CD4-positive, alpha-beta T cell treated with Interleukin-10 for 1 hour (primary cell): ENCODE measurements at places on chromosomes 7 and 10.
A peak's percentile ranks its signal among the peaks of the same experiment; 100 is the strongest.

DNA sequence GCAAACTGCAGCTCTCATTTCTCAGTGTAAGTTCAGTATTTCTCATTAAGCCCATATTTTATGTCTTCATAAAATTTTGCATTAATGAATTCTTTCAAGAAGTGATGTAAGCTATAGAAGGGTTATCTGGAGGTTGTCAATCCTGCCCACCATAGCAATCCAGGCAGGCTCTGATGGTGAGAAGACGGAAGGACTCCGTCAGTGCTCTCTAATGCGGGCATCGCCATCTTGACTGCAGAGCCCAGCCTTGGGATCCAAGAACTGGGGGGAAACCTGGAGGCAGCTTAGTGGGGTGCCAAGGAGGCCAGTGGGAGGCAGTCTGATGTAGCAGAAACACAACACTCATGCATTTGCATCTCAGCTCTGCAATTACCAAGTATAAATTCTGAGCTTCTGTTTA is 707.4 kb upstream of the NRP1 start:
- DNase-seq, result no peak

DNA sequence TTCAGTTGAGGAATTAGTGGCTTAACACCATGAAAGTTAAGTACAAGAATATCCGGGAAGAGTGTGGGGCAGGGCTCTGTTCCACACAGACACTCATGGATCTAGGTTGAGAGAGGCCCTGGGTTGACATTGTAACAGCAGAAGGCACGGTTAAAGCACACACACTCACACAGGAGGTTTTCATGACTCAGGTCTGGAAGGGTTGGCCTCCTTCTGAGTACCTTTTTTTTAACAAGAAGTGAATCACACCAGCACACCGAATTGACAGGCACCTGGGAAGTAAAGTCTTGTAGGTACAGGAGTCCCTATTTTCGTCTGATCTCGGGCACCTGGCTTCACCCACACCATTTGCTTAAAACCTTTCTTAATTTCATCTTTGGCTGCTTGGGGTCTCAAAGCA is 509.4 kb upstream of the ADARB2 start:
- DNase-seq, result no peak

DNA sequence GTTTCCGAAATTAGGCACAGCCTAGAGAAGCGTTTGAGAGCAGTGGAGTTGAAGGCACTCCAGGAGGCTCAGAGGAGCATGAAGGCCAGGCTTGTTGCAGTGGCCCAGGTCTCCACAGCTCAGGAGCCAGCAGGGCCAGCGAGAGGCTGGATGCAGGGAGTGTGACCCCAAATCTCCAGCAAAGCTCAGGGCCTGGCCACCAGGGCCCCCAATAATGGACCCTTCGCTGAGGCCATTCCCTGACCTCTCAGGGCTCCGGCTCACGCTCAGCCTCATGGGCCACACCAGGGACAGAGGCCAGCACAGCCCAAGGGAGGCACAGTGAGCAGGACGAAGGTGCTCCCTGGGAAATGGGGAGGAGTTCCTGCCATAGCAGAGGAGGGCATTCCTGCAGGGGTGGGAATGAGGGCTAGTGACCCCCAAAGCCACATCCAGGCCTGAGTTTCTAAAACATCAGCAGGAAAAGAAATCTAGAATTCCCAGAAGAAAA is 47.5 kb downstream of the EBF3 start:
- DNase-seq, result no peak

GRCh38 chr10:129964611-129965424 is 744 bp upstream of the EBF3 start:
- DNase-seq, result no peak

- DNase-seq, result peak; percentile 2
Observed at GRCh38 chr7:35593899-35594298, 101.0 kb downstream of the HERPUD2 start.

GRCh38 chr7:57579454-57579853 is 129.5 kb downstream of the ZNF716 start:
- DNase-seq, result no peak

DNA sequence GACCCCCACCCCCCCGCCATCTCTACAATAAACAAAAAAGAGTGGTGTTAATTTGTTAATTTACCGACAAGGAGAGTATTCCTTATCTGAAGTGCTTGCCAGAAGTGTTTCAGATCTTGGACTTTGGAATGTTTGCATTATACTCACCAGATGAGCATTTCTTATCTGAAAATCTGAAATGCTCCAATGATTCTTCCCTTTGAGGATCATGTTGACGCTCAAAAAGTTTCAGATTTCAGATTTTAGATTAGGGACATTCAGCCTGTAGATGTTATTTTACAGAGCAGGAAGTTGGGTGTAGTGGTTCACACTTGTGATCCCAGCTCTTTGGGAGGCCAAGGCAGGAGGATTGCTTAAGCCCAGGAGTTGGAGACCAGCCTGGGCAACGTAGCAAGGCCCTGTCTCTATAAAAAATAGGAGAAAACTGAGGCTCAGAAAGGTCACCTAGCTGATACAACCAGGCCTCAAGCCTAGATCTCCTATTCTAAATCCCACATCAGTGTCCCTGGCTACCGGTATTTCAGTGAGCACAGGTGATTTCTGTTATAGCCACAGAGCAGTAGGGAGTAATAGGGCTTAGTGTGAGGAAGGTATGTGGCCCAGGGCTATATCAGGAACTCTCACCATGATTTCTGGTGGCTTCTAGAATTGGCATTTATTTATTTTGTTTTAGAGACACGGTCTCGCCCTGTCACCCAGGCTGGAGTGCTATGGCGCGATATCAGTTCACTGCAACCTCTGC is 35.4 kb downstream of the TMEM120A start:
- no peak for DNase-seq

GRCh38 chr7:121936951-121937623 is 64.1 kb downstream of the PTPRZ1 start:
- no peak for DNase-seq

- no peak for DNase-seq
Observed at GRCh38 chr10:90964781-90965465, 44.0 kb upstream of the ANKRD1 start.

DNA sequence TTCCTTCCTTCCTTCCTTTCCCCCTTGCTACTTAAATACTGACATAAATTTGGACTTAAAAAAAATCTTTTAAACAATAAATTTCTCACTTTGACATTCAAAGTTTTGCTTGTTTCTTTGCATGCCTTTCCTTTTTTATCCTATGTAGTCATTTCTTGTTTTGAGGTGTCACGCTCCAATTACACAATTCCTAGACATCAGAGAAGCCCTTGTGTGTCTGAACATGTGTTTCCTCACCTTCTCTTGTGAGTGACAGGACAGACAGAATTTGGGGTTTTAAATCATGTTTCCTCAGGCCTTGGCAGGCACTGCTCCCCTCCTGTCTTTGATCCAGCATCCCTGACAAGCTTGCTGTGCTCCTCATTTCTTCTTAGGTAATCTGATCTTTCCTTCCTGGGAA is 91.3 kb downstream of the CYTH3 start:
- no peak for DNase-seq

- no peak for DNase-seq
Observed at GRCh38 chr7:8082762-8083161, 114.2 kb downstream of the GLCCI1 start.

DNA sequence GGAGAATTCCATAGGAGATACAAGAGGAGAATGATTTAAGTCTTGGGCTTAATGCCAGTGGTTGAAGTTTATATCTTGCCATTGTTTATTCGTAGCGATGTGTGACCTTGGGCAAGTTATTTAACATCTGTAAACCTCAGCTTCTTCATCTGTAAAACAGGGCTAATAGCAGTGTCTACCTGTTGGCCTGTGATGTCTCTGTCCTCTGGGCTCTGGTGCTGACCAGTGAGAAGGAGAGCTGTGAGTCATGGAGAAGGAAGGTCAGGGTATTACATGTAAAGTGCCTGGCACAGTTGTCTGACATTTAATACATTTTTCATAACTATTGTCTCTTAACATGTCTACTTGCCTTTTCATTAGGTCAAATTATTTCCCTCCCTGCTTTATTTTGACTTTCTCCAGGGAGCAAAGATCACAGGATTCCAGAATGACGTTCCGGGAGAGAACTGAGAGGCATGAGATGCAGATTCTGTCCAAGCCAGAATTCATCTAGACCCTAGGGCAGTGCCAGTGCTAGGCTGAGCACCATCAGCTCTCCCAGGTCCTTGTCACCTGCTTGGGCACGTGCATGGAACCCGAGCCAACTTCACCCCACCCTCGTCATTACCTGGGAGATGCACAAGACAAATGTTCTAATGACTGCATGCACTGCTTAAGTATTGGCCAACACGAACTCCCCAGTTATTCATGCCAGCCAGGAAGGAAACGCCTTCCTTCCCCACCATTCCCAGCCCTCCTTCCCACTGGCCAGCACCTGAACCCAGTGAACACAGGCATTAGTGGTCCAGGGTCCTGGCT is 187.9 kb downstream of the DPY19L1 start:
- no peak for DNase-seq

GRCh38 chr7:134710854-134711624 is 64.4 kb downstream of the BPGM start:
- peak; percentile 56 for DNase-seq

DNA sequence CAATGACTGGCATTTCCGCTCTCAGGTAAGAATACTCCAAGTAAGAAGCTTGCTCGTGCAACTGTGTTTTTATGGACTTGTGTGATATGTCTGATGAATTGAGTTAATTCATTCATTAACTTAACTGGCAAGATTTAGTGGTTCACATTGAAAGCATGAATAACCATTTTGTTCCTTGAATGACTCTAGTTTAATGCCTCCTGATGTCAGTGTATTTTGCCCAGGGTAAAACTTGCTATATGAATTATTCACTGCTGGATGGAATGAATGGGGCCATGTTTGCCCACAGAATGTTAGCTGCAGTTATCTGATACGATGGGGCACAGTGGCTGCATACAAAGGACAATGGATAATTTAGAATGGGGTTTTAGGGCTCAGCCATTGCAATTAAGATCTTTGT is 124.1 kb downstream of the ZNF365 start:
- no peak for DNase-seq

DNA sequence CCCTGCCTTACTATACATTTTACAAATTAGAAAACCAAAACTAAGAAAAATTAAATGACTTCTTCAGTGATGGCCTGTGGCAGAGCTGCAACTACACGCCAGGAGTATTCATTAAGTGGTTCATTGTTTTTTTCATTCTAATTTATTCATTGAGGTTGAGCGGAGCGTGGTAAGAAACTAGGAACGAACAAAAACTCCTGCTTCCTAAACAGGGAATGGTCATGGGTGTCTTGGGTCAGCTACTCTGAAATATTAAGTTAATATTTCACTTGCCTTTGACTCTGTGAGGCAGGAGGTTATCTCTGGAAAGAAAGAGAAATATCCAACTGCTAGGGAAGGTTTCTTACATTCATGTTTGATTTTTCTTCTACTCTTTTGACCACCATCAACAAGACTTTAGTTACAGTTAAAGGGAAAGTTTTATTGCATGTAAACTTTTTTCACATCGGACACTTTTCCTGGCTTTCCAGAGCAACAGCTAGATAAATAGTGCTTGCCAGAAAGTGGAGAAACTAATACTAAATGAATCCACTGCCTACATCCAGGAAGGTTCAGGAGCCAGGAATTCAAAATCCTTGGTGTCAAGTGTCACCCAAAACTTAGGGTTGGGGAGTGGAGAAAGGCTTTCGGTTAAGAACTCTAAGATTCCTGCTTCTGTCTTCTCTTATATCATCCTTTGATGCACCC is 896 bp upstream of the GNG11 start:
- DNase-seq, result no peak

GRCh38 chr10:24434961-24435360 is 226.0 kb downstream of the KIAA1217 start:
- DNase-seq, result no peak

DNA sequence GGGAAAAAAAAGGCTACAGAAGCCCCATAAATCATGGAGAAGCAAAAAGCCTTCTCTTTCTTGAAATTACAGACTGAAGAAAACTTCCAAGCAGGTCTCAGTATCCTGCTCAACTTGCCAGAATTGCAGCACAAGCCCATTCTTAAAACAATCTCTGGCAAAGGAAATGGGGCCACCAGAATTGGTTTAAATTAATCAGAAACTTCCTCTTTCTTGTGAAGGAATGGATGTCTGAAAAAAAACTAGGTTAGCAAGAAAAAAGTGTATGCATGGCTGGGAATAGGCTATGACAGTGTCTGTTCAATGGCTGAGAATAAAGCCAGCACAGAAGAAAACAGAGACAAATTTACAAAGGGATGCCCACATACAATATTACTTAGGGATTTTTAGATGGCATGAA is 59.1 kb downstream of the TFEC start:
- no peak for DNase-seq

- no peak for DNase-seq
Observed at GRCh38 chr10:122164023-122164601, 107.0 kb upstream of the BTBD16 start.

GRCh38 chr7:104978460-104978859 is 35.5 kb upstream of the KMT2E start:
- DNase-seq, result no peak

- no peak for DNase-seq
Observed at GRCh38 chr10:43136432-43136831, 1.8 kb upstream of the CSGALNACT2 start.

DNA sequence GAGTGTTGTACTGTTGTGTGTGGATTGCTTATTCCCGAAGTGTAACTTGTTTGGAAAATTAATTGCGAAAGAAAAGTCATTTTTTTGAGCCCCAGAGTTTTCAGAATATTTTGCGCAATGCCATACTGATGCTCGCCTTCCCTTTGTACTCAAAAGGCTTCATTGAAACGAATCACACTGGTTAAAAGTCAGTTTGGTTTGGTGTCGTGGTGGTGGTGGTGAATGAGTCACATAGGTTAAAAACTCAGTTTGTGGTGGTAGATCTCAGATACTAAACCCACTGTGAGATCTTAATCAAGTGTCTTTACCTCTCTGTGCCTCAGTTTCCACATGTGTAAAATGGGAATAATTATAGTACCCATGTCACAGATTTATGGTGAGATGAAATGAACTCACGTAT is 61.1 kb upstream of the IL6 start:
- DNase-seq, result no peak

GRCh38 chr7:150382123-150382843 is 3.2 kb downstream of the ZNF775 start:
- no peak for DNase-seq
